Frontal cortex (tissue), 4 donors: ENCODE measurements at places on chromosomes 7 and 10. TPM values are rescaled to one million over a fixed set of nuclear protein-coding genes. Genes with fewer than 3 reads are reported as not detected.

The SEPTIN7 gene
- total RNA-seq, result 271 TPM

The GPR26 gene
- 5.3 TPM for total RNA-seq

The NRCAM gene
- 143 TPM for total RNA-seq

The NUDT1 gene
- total RNA-seq, result 15.5 TPM

The APBB1IP gene
- 0.82 TPM for total RNA-seq

The THNSL1 gene
- total RNA-seq, result 19.2 TPM

The NXPH1 gene
- 41.6 TPM for total RNA-seq

The ZNF736 gene
- total RNA-seq, result 42.0 TPM

The STEAP1B gene
- total RNA-seq, result 2.4 TPM

The ELFN1 gene
- total RNA-seq, result 5.7 TPM

The HMX3 gene
- not detected for total RNA-seq

The KIN gene
- total RNA-seq, result 9.4 TPM

The CALCR gene
- total RNA-seq, result under 0.01 TPM

The COL13A1 gene
- 2.0 TPM for total RNA-seq

The SPDYE5 gene
- total RNA-seq, result not detected

The SKIDA1 gene
- 11.0 TPM for total RNA-seq

The TAS2R3 gene
- 1.2 TPM for total RNA-seq

The TAS2R4 gene
- 2.0 TPM for total RNA-seq

The LIPJ gene
- 3.7 TPM for total RNA-seq

The RBM28 gene
- total RNA-seq, result 16.3 TPM

The SKAP2 gene
- 11.0 TPM for total RNA-seq

The OR2A12 gene
- not detected for total RNA-seq

The IFIT3 gene
- total RNA-seq, result 6.5 TPM

The CPN1 gene
- not detected for total RNA-seq

The RAMP3 gene
- total RNA-seq, result 5.7 TPM

The TSPAN33 gene
- 4.1 TPM for total RNA-seq

The ITGB8 gene
- 66.9 TPM for total RNA-seq

The WNT2 gene
- 0.41 TPM for total RNA-seq

The CYP3A4 gene
- not detected for total RNA-seq

The MEPCE gene
- 27.7 TPM for total RNA-seq

The ABCC2 gene
- total RNA-seq, result 0.41 TPM

The NCF1 gene
- under 0.01 TPM for total RNA-seq

The AKR1C1 gene
- 30.2 TPM for total RNA-seq

The LHFPL3 gene
- 24.1 TPM for total RNA-seq

The HTR5A gene
- total RNA-seq, result 2.9 TPM

The TMEM270 gene
- total RNA-seq, result not detected

The ASZ1 gene
- total RNA-seq, result not detected

The CNTNAP2 gene
- total RNA-seq, result 110 TPM

The AS3MT gene
- total RNA-seq, result 13.5 TPM

The MYO3A gene
- total RNA-seq, result 4.1 TPM

The HHEX gene
- total RNA-seq, result 0.82 TPM

The INTS15 gene
- total RNA-seq, result 22.4 TPM

The TRIL gene
- total RNA-seq, result 17.5 TPM

The ICA1 gene
- 42.4 TPM for total RNA-seq

The CHRM2 gene
- total RNA-seq, result 5.3 TPM

The FXYD4 gene
- total RNA-seq, result not detected

The AKR1C2 gene
- total RNA-seq, result 39.5 TPM

The NAPEPLD gene
- 16.7 TPM for total RNA-seq

The UCN3 gene
- not detected for total RNA-seq

The CYCS gene
- 107 TPM for total RNA-seq

The GLRX3 gene
- 68.5 TPM for total RNA-seq

The GNAI1 gene
- 152 TPM for total RNA-seq

The ADAM8 gene
- 1.2 TPM for total RNA-seq

The DYNC1I1 gene
- total RNA-seq, result 157 TPM

The SEMA3A gene
- 33.0 TPM for total RNA-seq

The CLDN12 gene
- total RNA-seq, result 45.2 TPM

The HYAL4 gene
- total RNA-seq, result not detected

The GRB10 gene
- 48.5 TPM for total RNA-seq

The TNRC18 gene
- total RNA-seq, result 40.8 TPM

The POLR2J2 gene
- total RNA-seq, result 1.2 TPM
